ENCODE measurements at places on chromosomes 12 and 14.

DNA sequence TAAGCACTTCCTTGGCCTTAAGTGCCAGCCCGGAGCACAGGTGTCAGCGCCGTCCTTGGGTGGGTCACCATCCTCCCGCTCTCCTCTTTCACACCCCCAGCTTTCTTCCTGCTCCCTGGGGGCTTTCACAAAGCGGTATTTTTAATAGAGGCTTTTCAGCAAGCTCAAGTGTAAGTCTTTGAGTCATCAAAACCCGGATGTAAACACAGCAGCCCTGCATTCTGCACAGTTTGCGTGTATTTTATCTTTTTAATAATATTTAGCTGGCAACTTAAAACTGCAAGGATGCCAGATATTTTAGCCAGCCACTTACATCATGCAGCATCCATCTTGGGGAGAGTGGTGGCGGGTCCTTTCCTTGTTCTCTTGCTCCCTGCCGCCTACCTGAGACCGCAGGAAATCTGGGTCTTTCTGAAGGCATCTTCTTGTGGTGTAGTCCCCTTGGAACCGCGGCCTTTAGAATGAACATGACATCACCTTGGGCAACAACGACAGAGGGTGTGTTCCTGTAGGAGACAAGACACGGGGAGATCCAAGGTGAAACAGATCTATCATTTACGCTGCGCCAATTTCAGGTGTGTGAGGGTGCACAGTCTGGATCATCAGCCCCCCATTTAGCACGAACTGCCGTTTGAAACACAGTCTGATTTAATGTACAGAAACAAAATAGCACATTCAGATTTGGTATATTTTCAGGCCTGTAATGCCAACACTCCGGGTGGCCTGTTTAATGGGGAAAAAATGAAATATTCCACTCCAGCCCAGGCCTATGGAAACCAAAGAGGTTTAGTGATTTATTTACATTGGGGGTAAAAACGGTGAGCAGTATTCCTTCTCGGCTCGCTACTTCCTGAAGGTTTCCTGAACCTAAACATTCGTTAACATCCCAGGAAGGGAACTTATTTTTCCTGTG lies 12.5 kb upstream of the IRF2BPL start:
- DNase-seq = peak; percentile 78

- DNase-seq = no peak
Measured at GRCh38 chr14:61064856-61065255, 83.8 kb downstream of the SLC38A6 start.

- no peak for DNase-seq
Measured at GRCh38 chr14:84750763-84751554, 779.0 kb upstream of the FLRT2 start.

DNA sequence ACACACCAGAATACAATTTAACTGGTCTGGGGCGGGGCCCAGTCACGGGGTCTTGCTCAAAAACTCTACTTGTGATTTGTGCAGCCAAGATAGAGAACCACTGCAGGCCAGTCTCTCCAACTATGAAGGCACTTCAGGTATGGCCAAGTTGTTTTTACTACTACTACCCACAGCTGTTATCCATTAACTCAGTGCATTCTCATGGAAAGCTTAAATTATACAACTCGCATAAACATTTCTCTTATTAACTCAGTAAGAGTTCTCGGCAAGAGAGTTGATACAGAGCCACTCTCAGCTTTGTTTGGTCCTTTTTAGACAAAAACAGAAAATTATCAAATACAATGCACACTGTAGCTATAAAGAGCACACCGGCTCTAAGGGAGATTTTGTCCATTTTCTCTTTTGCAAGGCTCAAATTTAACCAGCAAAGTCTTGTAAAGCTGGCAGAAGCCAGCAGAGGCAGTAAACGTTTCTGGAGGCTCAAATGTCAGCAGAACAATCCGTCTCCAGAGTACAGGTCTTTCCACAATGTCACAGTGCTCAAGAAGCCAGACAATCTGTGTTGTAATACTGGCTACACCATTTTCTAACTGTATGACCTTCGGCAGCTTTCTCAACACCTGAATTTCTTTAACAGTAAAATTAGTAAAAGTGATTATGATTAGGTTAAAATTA lies 85.9 kb downstream of the PTGER2 start:
- no peak for DNase-seq

- no peak for DNase-seq
Measured at GRCh38 chr14:33642691-33643244, 308.1 kb downstream of the EGLN3 start.

DNA sequence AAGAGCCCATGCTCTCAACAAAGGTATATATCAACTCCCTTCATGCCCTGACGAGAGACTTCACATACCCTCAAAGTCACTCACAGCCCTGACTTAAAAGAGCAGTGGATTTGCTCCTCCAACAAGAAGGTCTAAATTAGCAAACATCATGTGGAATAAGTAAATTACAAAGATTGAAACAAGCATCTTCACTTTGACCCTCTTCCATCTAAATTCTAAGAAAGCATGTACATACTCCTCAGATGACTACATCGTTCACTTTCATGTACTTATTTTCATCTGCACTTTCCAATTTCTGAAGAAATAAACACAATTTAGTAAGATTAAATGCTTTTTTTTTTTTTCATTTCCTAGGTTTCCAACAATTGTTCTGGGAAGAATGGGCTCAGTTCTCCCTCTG lies 38.6 kb upstream of the KRR1 start:
- no peak for DNase-seq

- DNase-seq = no peak
Measured at GRCh38 chr14:50750323-50750722, 80.6 kb downstream of the NIN start.

DNA sequence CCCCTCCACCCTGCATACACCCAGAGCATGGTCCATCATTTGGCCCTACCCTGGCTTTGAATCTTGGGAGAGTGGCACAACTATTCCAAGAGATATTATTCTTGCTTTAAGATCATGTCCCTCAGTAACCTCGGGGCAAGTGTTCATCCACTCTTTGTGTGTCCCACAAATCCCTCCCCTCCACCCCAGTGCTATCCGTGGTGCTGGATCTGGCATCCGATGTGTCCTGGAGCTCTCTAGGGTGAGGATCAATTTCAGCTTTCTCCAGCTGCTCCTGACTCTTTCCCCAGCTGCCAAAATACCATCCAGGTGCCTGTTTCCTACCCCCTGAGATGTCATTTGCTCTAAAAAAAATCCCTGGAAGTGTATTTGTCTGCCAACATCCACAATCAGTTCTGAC lies 64.8 kb upstream of the CMKLR1 start:
- no peak for DNase-seq

GRCh38 chr14:89507521-89507920 lies 90.5 kb upstream of the FOXN3 start:
- no peak for DNase-seq

DNA sequence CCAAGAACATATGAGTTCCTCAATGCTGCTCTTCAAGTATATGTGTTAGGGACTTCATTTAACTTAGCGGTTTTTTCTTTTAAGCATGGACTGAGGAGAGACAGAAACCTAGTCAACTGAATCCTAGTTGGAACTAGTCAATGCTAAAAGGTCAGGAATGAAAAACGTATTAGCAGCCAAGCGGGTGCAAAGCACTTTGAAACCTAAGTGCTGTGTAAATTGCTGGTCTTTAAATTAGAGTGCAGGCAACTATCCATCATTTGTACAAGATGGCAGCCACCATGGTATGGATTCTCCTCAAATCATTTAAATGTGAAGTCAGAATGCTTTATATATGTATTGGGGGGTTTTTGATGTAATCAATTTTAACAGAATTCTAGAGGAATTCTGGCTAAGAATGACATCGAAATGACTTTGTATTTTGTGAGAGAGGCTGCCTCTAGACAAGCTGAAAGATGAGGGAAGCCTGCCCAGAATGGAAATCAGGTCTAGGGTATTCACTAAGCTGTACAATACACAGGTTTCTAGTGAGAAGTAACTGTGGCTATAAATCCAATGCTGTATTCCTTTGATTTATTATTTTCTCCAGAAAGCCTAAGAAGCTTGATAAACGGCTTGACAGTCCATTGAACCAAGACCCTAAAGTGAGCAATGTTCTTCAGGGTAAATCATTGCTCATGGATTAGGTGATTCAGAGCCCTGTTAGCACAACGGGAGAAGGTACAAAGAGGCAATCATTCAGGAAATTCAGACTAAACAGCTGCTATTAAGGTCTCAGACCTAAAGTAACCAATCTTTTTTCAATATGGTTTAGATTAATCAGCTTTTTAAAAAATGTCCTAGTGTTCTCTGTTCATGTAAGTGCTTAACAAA lies 198.8 kb downstream of the ANO2 start:
- no peak for DNase-seq

- DNase-seq = no peak
Measured at GRCh38 chr14:105072381-105072861, 7.2 kb upstream of the GPR132 start.

DNA sequence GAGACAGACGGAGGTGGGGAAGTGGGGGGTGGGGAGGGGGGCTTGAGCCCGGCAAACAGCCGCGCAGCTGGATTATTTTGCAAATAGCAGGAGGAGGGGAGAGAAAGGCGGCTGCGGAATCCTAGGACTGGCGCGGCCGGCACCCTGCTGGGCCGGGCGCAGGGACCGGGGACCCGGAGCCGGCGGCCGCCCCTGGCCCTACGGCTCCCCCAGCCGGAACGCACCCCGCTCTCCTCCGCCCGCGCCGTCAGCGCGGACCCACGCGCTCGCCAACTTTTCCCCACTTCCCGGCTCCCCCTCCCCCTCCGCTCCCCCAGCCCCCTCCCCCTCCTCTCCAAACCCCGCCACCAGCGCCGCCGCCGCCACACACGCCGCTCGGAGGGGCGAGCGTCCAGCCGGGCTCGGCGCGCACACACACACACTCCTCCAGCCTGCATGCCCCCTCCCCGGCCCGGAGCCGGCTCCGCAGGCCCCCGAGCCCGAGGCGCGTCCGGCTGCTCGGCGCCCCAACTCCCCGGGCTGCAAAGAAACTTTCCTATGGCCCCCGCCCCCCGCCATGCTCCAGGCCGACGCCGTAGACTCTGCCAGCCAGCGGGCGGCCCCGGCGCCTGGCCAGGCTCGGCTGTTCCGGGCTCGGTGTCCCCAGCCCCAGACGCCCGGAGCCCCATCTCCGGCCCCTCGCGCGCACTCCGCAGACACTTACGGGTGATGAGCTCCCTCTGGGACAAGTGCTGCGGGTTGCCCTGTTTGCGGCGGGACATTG lies 1.4 kb downstream of the BCL11B start:
- DNase-seq = no peak

DNA sequence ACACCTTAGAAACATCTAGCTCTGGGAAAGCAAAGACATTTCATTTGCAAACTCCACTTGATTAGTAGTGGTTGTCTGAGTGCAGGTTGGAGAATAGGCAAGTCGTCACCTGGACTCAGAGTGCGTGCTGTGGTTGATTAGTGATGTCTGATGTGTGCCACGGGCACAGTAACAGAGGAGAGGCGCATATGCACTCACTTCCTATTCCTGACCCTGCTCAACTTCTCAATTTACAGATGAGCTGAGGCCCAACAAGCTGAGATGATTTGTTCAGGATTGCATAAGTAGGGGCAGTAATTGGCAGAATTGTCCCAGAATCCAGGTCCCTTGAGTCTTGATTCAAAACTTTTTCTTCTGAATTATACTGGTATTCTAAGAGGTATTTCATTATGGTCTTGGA lies 44.9 kb downstream of the ADCK1 start:
- DNase-seq = no peak

Measured in activated naive CD4-positive, alpha-beta T cell treated with anti-CD3 and anti-CD28 coated beads, Interleukin-2, amount 50 U/mL, for 72 hours (primary cell).